ENCODE measurements at places on chromosomes 7 and 10. TPM values are rescaled to one million over a fixed set of nuclear protein-coding genes. Genes with fewer than 3 reads are reported as not detected.

Gene ABCC2
- 9.1 TPM for total RNA-seq

Gene NRAP
- not detected for total RNA-seq

Gene ARL4A
- total RNA-seq = 44.1 TPM

Gene HOXA2
- 1.6 TPM for total RNA-seq

Gene NPC1L1
- 0.24 TPM for total RNA-seq

Gene OR9A2
- not detected for total RNA-seq

Gene SNX10
- total RNA-seq = 7.7 TPM

Gene PVRIG
- 2.2 TPM for total RNA-seq

Gene AGR3
- not detected for total RNA-seq

Gene UFSP1
- 4.7 TPM for total RNA-seq

Gene LRIT2
- total RNA-seq = not detected

Gene EIF4H
- 238 TPM for total RNA-seq

Gene GARIN1A
- 1.7 TPM for total RNA-seq

Gene DDC
- 0.79 TPM for total RNA-seq

GRCh38 chr10:102869258-102870198, at the start of gene AS3MT:
Gene AS3MT, plus strand, starts transcription at chr10:102869470. Its CDS starts 123 bp downstream, at chr10:102869593.
- DNase-seq = no peak

GRCh38 chr7:40680657-40681056, 545.9 kb downstream of the SUGCT start:
- DNase-seq = no peak

- DNase-seq = no peak
These were observed 171.5 kb downstream of the CCSER2 start for GRCh38 chr10:84499846-84500245.

GRCh38 chr10:21238717-21239116, 286.8 kb downstream of the SKIDA1 start:
- DNase-seq = no peak

DNA sequence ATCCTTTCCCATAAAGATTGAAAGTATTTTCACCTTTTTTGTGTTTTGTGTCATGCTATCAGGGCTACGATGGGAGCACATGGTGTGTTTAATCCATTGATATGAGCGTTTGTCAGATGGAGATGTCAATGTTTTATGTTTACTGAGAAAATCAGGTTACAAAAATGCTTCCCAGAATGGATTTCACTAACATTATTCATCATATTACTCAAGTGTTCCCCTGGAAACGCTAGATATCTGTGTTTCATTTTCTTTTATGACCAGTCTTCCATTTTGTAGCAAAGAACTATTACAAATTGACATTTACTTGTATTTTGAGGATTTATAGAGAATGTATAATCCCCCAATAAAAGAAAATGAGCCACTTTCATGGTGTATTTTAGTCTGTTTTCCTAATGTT, 293.5 kb upstream of the AKR1E2 start:
- DNase-seq = no peak

DNA sequence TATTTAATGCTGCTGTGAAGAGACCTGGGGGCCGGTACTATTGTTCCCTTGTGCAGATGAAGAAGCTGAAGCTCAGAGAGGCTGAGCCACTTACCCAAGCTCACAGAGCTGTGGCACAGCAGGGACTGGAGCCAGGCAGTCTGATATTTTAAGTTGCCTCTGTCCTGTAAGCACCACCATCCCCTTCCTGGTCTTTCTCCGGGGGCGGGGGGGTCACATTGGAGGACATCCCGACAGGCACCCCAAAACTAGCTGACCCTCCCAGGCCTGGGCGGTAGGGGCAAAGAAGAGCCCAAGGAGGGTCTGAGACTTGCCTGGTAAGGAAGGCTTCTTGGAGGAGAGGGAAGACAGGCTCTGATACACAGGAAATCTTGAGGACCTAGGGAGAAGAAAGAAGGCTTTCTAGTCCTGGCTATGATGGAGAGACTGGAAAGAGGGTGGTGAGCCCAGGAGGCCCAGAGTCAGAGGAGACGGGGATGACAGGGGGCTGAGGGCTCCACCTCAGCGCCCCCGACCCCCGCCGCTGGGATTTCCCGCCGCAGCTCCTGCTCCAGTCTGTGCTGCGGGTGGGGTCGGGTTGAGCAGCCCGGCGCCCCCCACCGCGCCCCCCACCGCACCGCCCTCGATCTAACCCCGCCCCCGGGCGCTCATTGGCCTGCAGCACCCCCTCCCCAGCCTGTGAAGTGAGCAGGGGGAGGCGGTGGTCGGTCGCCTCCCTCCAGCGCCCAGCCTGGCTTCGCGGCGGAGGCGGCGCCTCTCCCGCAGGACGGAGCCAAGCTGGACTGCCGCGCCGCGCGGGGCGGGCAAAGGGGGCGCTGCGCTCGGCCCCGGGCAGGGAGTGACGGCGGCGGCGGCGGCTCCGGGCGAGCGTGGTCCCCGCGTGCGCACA, at the start of gene ADCYAP1R1:
ADCYAP1R1 (plus strand) TSS at position 711 of the 889 bp plus-strand sequence. CDS start 10,957 bp downstream, outside the sequence.
- DNase-seq = no peak

GRCh38 chr10:95741807-95742467, 14.0 kb upstream of the ENTPD1 start:
- no peak for DNase-seq

DNA sequence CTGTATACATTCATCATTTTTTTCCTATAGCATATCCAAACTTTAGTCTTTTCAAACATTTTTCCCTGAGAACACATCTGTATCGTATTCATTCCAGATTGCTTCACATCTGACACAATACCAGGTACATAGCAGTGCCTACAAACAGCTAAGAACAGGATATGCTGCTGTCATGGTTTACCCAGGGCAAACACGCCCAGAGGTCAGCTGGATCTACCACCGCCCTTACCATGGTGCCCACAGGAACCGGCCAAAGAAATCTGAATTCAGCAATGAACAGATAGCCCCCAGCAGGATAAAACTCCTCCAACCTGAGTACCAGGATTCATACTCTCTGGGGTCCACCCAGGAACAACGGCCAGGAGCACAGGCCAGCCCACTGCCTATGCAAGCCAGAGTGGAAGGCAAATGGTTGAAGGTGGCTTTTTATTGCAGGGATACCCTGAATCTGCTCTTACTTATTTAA, 43.0 kb downstream of the TNS3 start:
- DNase-seq = no peak

DNA sequence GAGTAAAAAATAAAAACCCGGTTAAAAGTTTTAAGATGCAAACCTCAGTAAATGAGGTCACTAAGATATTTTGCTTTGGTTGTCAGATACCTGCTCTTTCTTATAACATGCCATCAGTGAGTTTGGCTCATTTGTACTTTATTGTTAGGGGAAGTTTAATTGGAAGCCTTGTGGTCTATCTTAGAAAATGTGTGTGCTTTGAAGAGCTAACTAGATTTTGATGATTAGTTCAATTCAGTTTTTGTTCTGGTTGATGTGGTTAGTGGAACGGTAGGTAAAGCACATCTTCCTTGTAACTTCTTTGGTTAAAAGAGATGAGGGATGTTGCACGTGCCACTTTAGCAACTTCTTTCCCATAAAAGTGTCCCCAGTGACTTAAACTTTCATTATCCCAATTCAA, 353.4 kb upstream of the GALNT17 start:
- no peak for DNase-seq

DNA sequence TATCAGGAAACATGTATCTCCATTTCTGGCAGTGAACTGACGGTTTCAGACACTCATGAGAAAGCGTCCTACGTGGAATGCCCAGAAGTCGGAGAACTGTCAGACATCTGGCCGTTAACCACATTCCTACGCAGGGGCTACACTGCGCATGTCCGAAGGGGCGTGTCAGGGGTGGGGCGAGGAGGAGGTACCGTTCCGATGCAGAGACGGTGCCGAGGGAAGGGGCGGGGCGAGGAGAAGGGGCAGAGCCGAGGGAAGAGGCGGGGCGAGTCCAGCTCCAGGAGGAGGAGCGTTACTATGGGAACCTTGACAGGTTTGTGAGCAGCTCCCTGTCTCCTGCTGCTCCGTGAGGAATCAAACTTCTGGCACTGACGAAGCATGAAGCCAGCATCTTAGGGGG, 366.9 kb upstream of the NUPR2 start:
- no peak for DNase-seq

DNA sequence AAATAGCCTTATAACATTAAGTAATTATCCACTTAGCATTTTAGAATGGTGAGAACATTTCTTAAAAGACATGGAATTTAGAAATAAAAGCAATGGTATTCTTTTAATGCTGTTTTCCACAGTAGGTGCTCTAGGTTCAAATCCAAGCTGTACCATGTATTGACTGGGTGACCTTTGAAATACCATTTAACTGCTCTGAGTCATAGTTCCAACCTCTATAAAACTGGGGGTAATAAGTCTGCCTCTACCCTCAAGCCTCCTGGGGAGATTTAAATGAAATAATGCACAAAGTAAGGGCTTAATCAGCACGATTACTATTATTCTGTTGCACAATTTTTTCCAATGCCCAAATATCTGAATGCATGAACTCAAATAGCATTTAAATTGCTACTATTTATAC, 236.4 kb upstream of the CCDC6 start:
- DNase-seq = no peak

DNA sequence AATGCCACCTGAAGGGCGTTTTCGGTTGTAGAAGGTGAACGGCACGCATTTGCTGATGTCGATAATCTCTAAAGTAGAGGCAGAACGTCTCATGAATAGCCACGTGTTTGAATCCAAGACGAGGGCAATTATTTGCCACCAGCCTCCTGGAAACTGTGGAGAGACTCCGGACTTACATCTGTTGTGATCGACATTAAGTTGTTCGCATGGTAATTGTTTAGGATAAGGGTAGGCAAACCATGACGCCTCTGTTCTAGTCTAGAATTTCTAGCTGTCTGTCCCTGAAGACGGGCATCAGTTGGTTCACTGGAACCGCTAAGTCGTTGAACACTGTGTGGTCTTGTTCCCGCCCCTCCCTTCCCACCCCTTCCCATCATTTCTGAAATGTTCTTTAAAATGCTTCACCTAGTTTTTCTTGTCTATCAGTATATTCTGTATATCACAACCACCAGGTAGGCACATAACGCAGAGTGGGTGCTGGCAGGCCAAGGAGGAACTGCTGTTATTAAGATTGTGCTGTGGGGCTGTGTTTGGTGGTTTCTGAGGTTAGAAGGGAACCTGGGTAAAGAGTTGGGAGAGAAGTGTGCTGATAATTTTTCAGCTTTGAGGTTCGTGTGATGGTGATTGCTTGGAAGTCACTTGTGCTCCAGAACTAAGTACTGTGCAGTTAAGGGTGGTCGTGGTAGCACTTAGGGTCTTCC, 1.2 kb downstream of the UBE3C start:
- DNase-seq = no peak

DNA sequence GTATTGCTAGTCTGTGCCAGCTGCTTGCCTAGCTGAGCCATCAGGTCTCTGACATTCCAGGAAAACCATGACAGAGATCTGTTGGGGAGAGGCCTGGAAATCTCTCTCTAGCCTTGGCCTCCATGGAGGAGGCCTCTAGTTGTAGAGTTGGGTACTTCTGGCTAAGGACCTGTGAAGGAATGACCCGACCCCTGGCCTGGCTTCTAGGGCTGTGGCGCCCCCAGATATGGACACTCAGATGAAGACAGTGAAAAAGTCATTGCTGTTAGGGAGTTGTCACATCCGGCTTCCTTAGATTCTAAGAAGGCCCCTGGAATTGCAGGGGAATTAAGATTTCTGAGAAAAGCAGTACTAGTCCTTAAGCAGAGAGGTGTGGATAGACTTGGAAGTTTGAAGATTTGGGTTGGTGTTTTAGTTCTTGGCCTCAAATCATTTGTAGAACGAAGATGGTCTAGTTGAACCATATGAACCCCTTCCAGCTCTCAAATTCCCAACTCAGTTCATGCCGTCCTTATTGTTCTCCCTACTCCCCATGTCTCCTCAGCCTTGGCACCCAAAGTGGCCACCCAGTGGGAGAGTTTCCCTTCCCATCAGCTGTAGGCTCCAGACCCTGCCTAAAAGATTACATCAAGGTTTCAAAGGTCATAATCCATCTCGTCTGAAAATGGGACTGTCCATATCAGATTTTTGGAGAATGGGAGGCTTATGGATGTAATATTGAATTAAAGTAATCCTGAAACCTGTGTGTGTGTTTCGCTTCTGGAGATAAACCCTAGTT, 7.0 kb downstream of the HHEX start:
- no peak for DNase-seq

DNA sequence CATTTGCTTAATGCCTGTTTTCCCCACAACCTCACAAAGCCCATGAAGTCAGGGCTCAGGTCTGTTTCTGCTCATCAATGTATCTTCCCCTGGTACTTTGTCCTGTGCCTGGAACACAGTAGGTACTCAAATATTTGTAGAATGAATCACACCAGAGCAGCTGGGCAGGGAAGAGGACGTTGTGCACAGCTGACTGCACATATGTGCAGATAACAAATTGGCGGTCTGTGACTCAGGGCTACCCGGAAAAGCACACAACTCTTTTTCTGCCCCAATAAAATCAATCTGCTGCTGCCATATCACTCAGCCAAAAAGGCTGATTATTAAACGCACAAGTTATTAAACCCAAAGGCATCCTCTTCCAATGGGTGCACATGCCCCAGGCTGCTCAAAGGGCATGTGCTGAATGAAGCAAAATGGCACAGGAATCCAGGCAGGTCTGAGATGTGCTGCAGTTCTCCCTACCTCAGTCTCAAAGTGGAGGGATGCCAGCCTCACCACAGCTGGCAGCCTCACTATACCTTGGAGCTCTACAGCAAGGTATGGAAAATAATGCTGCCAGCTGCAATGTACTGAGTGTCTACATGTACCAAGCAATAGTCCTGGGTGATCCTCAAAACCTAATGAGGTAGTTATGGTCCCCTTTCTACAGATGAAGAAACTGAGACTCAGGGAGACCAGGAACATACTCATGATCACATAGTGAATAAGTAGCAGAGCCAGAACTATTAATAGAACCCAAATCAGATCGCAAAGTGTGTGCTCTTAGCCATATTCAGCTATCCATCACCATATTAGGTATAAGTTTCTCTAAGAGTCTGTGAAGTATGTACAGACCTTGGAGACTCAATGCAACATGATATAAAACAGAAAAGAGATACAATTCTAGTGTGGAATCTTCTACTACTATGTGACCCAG, 43.4 kb downstream of the SORBS1 start:
- no peak for DNase-seq

GRCh38 chr7:154364170-154364569, 312.0 kb downstream of the DPP6 start:
- no peak for DNase-seq

GRCh38 chr7:6546498-6547251, 4.6 kb downstream of the GRID2IP start:
- no peak for DNase-seq

DNA sequence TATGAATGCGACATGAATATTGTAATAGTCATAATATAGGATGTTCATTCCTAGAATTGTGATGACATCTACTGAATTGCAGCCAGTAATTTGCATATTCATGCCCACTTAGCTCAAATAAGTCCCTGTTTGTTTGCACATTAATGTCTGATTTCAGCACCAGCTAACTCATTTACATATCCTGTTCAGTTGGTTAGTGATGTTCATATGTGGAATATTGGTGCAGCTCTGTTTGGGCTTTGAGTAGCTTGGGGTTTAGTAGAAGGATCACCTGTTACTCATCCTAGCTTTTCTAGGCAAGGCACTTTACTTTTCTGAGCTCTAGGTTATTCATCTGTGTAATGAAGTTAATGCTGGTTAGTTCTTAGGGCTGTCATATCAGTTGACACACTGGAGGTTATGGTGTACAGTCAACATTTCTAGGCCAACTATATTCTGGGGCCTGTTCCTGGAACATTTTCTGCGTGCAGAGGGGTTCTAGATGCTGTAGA, 238.4 kb downstream of the EXOC4 start:
- no peak for DNase-seq

All from omental fat pad (tissue), 4 donors.